ENCODE measurements at places on chromosomes 6 and 20. TPM values are rescaled to one million over a fixed set of nuclear protein-coding genes. Genes with fewer than 3 reads are reported as not detected.
A peak's percentile ranks its signal among the peaks of the same experiment; 100 is the strongest.

DNA sequence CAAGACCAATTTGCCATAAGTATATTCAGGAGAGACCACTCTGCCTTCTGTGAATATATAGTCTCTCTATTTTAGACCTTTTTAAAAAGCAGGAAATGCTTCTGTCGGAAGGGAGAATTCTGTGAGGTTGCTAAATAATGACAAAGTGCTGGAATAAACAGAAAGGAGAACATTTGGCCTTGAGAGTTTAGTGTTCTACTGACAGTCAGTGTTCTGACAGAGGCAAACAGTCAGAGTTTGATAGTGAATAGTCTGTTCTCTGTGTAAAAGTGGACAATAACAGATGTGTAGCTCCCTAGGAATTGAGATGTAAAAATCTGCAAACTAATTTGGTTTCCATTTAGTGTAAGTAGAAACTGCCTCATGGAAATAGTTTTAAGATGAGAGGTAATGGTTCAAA lies 220.7 kb downstream of the PHF3 start:
- no peak for DNase-seq

- no peak for DNase-seq
Observed at GRCh38 chr6:38115626-38116008, 296.1 kb downstream of the ZFAND3 start.

- no peak for DNase-seq
Observed at GRCh38 chr6:79557673-79558467, 20.6 kb upstream of the LCA5 start.

DNA sequence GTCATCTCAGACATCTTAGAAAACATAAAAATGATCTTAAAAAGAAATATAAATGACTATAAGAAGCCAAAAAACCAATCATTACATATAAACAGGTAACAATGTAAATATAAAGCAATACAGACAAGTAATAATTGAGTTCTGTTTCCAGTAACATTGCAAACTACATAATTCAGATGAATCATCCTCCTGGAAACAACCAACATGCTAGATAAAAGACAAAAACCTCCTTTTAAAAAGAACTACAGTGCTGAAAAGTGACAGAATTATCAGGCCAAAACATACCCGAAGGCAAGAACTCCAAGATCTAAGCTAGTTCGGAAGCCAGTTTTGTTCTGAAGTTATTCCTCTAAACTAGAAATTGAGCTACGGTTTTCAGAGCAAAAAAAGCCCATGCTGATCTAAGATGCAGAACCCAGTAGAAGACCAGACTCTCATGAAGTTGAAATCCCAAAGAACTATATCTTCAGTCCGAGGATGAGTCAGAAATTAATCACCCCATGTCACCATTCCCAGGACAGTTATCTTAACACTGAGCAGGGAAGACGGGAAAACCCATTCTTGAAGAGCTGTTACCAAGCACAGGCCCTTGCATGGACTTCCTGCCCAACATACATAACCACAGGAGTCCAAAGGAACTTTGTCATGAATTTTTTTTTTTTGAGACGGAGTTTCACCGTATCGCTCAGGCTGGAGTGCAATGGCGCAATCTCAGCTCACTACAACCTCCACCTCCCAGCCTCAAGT lies 9.8 kb downstream of the PGM3 start:
- no peak for DNase-seq

DNA sequence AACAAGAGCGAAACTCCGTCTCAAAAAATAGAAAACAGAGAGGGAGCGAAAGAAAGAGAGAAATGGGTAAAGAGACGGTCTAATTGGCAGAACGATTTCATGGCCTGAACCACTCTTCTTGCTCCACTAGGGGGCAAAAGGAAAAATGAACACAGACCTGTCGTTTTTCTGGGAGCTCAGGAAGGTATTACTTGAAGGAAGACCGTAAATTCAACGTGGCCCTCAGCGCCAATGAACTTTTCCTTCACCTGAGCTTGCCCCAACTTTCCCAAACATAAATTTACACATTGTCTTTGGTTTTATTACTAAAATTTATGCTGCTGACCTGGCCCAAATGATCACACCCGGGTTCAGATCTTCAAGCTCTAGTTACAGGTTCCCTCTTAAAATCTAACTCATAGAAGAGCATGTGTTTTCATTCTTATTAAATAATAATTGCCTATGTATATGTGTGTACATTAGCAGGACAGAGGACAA lies 67.3 kb downstream of the ATP9A start:
- no peak for DNase-seq

DNA sequence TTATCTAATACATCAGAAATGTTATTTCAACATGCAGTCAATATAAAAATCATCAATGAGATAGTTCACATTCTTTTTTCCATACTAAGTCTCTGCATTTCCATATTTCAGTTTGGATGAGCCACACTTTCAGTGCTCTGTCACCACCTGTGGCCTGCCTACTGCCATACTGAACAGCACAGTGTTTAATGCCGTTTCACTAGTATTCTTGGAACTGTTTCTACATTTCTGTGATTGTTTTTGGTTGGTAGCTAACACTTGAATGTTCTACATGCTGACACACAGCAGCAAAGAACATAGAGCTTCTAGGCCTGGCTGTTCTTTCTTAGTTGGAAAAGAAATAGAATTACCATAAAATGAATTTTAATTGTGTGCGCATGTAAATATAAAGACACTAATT lies 61.4 kb upstream of the KIF25 start:
- no peak for DNase-seq

GRCh38 chr6:90753820-90754643 lies 167.2 kb upstream of the MAP3K7 start:
- no peak for DNase-seq

- DNase-seq, result no peak
Observed at GRCh38 chr20:46214824-46215488, 93.3 kb downstream of the CDH22 start.

DNA sequence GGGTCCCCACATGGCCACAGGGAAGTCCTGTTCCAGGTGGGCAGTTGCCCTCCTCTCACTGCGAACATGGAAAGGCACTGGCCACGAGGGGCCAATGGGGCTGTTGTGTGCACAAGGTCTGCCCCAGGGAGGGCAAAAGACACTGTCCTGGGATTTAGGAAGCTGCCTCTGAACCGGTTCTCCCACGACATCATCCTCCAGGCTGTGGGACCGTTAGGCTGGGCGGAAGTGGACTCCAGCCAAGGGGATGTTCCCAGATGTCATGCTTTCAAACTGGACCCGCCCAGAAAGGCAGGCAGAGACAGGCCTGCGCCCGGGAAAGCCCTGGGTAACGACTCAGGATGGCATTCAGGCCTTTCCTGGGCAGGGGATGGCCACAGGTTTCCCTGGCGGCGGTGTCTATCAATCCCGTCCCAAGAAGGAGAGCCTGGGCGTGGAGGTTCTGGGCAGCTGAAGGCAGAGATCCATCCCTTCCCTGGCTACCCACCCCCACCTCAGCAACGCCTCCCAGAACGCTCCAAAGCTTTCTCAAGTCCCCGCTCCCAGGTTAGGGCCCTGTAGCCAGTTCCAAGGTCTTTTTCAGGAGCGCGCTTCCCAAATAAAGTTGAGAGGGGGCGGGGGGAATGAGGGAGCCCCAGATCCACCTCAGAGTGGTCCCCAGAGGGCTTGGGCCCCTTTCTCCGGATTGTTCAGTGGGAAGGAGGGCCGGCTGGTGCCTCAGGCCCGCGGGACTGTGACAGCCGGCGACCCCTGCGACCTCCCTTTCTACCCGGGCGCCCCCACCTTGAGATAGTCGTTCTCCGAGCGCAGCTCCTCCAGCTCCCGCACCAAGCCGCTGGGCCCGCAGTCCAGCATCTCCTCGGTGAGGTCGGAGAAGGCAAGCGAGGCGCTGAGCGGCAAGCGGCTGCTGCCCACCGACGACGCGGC lies 13.8 kb upstream of the TLDC2 start:
- DNase-seq, result peak; percentile 71

DNA sequence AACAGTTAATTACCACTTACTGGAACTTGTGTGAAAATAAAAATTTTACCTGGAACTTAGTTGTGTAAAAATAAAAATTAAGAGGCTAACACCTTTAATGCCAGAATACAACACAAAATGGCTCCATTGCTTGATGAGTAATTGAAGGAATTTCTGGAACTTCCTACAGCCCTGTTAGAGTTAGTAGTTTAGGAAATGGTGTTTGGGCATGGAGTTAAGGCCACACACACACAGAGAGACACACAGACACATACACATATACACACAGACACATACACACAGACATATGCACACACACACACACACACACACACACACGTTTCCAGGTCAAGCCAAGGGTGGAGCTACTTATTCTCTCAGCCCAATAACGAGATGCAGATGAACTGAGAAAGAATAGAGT lies 20.6 kb upstream of the CST3 start:
- DNase-seq, result no peak

DNA sequence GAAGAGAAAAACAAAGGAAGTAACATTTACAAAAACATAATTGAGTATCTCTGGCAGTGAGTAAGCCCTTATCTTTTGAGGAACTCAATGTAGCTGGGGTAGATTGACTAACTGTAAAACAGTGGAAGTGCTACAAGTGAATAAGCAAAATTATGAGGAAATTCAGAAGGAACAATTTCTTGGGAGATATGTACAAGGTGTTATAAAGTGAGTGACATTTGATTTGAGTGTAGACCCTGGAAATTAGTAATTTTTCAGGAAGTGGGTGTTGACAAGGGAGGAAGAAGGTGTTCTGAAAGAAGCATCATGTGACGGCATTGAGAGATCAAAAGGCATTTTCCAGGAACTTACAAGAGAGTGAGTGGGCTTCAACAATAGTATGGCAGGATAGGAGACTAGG lies 22.2 kb downstream of the XRN2 start:
- no peak for DNase-seq

- no peak for DNase-seq
Observed at GRCh38 chr20:9736373-9736772, 102.5 kb downstream of the PAK5 start.

- DNase-seq, result no peak
Observed at GRCh38 chr6:19525673-19526072, 311.5 kb upstream of the ID4 start.

- DNase-seq, result no peak
Observed at GRCh38 chr6:21750575-21750974, 157.0 kb downstream of the SOX4 start.

- peak; percentile 47 for DNase-seq
Observed at GRCh38 chr20:40945754-40946450, 82.7 kb upstream of the TOP1 start.

DNA sequence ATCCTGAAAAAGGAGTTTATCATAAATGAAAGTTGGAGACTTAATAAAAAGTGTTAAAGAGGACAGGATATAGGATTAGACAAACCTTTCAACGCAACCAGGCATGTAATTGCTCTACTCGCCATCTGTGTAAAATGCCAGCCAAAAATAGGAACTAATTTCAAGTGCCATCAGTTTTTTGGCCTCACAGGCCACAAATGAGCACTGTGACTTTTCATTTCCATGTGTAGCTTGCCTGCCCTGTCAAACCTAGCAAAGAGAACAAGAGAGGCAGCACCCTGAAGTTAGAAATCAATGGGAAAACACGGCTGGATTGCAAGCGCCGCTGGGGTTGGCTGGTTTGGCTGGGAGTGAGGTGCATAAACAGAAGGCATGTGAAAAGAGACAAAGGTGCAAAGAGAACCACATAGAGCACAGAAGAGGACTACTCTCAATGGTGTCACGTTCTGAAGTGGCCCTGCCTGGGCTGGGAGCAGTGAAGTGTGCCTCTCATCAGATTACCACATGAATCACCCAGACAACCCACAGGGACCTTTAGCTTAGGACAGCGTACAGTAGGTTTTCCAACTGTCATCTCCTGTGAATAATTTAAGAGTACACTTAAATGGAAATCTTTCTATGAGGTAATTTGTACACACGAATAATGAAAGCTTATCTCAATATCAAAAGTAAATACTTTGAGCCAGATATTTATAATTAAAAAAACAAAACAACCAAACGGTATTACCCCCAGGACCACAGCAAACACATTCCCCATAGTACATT lies 78.0 kb upstream of the NHSL1 start:
- DNase-seq, result no peak

DNA sequence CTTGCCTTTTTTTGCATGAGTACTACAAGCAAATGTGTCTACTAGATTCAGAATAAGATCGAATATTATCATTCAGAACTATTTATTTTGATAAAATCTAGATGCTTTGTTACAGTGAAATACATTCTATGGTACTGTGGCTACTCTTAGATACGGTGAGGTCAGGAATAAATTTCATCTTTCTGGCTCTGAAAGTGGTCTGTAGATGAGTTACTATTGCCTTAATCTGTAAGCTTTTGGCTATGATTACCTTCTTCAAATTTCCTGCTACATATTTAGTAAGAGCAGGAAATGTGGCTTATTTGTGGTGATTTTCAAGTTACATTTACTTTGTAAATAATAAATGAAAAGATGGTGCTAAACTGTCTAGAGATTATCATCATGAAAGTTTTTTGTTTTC lies 50.0 kb downstream of the SCAF8 start:
- no peak for DNase-seq

DNA sequence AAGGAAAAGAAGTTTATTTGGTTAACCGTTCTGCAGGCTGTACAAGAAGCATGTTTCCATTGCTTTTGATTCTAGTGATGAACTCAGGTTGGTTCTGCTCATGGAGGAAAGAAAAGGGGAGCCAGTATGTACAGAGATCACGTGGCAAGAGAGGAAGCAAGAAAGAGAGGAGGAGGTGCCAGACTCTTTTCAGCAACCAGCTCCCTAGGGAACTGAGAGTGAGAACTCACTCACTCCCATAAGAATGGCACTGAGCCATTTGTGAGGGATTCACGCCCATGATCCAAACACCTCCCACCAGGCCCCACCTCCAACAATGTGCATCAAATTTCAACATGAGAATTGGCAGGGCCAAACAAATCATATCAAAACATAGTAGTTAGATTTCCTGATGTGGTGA lies 649.1 kb downstream of the EPM2A start:
- DNase-seq, result no peak

- no peak for DNase-seq
Observed at GRCh38 chr6:110816677-110817076, 1.4 kb upstream of the CDK19 start.

DNA sequence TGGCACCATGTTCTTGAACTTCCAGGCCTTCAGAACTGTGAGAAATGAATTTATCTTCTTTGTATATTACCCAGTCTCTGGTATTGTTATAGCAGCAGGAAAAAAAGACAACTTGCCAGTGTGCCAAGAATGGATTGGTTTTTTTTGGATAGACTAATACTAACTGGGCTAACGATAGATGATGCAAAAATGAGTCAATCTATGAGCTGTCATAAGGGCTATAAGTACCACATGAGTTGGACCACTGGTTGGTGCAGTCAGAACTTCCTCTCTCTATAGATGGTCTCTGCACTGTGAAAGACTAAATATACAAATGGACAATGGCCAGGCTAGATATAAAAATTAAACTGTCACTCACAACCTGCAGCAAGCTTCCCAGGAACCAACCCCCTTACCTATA lies 87.6 kb upstream of the COL21A1 start:
- no peak for DNase-seq

FRK gene
- total RNA-seq, result 5.1 TPM

PACRG gene
- 1.7 TPM for total RNA-seq

COL21A1 gene
- 17.5 TPM for total RNA-seq

WFDC10B gene
- total RNA-seq, result not detected

TFAP2B gene
- total RNA-seq, result 5.0 TPM

SLC29A1 gene
- 13.9 TPM for total RNA-seq

ECT2L gene
- total RNA-seq, result 0.40 TPM

HEY2 gene
- 11.7 TPM for total RNA-seq
